ENCODE measurements at places on chromosomes 2 and 18.
A peak's percentile ranks its signal among the peaks of the same experiment; 100 is the strongest.

DNA sequence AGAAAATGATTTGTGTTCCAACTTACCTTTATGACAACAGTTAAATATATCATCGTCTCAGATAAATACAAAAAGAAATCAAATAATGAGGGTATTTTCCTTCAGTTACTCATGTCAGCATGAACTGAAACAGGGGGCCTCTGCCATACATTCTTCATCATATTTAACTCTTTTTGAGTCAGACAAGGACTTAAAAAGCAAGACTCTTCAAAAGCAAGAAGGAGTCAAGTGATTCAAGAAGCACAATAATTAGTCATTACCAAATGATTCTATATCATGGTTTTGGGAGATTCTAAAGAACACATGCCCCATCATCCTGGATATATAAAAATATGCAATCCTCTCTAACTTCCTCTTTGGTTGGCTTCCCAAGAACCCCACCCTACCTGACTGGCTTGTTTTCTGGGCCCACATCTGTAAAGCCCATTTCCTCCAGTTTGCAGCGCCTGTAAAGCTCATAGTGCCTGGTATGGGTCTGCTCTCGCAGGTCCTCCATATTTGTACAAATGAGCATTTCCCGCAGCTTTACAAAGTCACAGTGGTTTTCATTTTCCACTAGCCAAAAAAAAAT, 49.7 kb downstream of the SEPTIN10 start:
- DNase-seq = no peak

DNA sequence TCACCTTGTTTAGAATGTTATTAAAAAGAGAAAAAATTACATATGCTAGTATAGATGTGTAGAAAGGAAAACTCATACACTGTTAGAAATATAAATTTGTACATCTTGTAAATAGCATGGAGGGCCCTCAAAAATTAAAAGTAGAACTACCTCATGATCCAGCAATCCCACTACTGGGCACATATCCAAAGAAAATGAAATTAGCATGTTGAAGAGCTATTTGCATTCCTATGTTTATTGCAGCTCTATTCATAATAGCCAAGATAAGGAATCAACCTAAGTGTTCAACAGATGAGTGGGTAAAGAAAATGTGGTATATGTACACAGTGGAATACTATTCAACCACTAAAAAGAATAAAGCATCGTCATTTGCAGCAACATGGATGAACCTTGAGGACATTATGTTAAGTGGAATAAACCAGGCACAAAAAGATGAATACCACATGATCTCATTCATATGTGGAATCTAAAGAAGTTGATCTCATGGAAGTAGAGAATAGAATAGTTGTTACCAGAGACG, 251.5 kb upstream of the THUMPD2 start:
- no peak for DNase-seq

GRCh38 chr2:231533777-231534125, 3.5 kb upstream of the NMUR1 start:
- DNase-seq = no peak

GRCh38 chr2:3198119-3198518, 179.5 kb downstream of the EIPR1 start:
- peak; percentile 37 for DNase-seq

- DNase-seq = peak; percentile 66
Observed at GRCh38 chr2:42196403-42197267, 27.5 kb downstream of the EML4 start.

DNA sequence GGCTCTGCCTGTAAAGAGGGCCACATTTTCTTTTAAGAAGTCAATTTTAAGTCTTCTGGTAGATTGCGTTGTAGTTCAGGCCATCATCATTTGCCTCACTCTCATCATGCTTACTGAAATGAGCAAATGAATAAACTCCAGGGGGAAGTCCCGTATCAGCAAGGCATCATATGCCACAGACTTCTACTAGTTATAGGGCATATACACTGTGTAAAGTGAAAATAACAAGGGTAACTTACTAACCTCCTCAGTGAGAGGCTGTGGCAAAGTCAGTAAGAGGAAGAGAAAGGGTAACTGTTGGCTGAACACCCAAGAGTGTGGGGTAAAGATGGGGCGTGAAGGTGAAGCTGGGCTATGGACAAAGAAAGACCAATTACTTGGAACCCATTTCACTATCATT, 456.2 kb downstream of the SPAG16 start:
- no peak for DNase-seq

DNA sequence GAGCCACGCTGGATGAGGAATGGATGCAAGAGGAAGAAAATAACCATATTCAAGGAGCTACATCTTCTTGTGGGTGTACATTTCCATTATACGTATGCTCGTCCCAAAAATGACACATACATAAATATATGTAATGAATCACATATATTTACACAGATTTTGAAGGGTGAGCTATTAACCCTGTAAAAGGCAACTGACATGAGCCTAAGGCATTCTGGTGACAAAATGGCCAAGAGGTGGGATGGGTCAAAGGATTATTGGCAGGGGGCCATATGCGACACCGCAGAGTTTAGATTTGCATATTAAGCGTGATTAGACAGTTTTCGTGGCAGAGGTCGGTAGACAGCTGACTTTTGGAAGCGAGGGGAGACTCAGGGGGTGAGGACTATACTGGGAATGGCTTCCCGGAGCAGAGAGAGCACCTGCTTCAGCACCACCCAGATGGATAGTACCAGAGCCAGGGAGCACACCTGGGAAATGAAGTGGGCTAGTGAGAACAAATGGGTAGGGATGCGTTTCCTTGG, 431 bp upstream of the CNRIP1 start:
- peak; percentile 82 for DNase-seq

DNA sequence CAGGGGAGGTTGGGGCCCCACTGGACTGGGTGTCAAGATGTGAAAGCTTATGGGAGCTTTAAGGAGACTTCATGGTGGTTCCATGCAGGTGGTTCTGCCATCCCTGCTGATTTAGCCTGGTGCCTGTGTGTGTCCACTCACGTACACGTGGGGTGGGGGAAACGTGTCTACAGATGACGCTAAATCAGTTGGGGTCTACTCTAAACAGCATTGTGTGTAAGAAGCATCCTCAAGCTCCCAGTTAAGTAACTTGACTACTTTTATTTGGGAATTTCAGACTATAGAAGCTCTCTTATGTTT, 47.1 kb downstream of the BCL2L11 start:
- DNase-seq = no peak

- DNase-seq = peak; percentile 56
Observed at GRCh38 chr2:211157856-211158463, 601.6 kb downstream of the CPS1 start.

GRCh38 chr2:74746480-74746879, 87.4 kb upstream of the HK2 start:
- DNase-seq = no peak

- DNase-seq = no peak
Observed at GRCh38 chr2:11850082-11850481, 103.7 kb downstream of the LPIN1 start.

DNA sequence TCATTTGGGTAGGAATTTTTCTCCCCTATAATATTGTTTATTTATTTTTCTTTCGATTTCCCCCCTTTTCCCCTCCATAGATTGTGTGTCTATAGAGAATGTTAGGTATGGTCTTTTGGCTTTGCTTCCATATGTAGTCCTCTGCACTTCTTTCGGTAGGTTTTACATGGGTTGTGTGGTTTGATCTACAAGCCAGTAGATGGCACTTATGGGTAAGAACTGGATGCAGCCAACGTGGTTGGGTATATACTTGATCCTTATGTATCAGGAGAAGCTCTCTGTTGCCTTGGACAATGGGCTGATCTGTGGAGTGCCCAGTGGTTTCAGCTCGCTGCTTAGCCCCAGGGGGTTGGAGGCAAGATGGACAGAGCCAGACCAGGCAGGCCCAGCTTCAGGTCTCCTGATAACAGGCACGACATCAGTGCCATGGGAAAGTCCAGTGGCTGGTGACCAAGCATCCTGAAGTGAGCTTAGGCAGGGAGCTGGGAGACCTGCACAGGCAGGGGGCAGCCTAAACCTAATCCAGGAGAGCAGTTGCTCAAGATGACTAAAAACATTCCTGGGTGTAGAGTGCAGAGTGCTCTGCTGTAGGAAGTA, 488.3 kb downstream of the CCDC85A start:
- DNase-seq = no peak

GRCh38 chr2:12694990-12695774, 21.6 kb upstream of the TRIB2 start:
- no peak for DNase-seq

GRCh38 chr2:47300609-47301276, 102.2 kb upstream of the MSH2 start:
- DNase-seq = no peak

- DNase-seq = no peak
Observed at GRCh38 chr2:62216113-62216512, 20.2 kb downstream of the B3GNT2 start.
